Glomerular endothelial cell (primary cell): ENCODE measurements at places on chromosomes 4 and X.

DNA sequence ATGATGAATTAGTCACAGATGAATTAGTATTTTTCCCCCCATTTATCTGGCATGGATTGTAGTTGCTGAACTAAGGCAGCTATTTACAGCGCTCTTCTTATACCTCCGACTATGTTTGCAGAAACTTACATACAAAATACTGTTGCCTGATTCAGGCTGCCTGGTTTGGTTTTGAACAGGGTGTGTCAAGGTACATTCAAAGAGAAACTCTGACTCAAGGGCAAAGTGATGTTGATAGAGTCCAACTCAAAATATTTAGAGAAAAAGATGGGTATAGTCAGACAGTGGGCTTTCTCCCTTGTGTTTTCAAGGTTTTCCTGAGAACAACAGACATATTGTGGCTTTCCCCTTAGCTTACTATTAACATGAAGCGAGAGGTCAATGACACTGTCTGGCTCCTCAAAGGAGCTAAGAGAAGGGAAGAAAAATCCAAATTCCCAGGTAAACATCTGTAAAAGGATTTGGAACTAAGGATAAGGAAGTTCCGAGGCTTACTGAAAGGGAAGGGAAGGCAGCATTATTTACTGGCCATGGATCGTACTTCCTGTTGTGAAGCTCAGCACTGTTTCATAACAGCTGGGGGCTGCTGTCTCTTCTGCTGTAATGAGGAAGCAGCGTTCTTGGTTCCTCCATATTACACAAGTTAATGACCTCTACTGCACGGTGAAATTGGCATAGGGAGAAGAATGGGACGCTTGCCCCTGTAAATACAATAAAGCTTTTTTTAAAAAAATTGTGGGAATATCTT is 30.9 kb downstream of the FAM9C start:
- DNase-seq, result no peak

GRCh38 chrX:8907688-8908087 is 106.5 kb upstream of the FAM9A start:
- DNase-seq, result no peak

DNA sequence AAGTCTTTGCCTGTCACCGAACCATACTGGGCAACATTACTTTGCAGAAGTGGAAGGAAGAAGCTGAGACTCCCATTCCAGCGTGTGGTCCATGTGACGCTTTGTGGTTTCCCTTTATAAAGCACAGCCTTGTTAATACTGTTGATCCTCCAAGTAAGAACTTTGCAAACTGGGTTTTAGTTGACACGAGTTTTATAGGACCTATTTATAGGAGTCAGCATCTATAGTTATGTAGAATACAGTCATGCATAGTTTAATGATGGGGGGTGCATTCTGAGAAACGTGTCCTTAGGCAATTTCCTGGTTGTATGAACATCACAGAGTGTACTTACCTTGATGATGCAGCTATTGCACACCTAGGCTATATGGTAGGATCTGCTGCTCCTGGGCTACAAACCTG is 1879.4 kb upstream of the TENM3 start:
- no peak for DNase-seq

GRCh38 chrX:3445806-3446490 is 99.5 kb upstream of the MXRA5 start:
- no peak for DNase-seq

DNA sequence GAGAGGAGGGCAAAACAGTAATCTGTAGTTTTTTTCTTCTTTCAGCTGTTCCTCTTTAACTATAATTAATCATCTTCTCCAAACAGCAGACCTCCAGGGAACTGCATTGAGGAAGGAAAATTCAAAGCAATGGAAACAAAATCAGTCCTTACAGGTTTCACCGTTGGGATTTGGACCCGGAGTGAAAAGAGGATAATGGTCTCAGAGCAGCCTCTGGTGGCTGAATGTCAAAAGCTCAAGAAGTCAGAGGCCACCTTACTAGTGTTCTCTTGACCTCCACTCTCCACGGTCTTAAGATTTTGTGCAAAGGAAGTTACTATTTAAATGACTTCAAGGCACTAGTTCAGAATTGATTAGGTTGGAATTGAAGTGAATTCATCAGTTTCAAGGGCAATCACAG is 16.0 kb upstream of the MID1 start:
- DNase-seq, result no peak

GRCh38 chrX:38465686-38466085 is 95.7 kb upstream of the TSPAN7 start:
- no peak for DNase-seq

DNA sequence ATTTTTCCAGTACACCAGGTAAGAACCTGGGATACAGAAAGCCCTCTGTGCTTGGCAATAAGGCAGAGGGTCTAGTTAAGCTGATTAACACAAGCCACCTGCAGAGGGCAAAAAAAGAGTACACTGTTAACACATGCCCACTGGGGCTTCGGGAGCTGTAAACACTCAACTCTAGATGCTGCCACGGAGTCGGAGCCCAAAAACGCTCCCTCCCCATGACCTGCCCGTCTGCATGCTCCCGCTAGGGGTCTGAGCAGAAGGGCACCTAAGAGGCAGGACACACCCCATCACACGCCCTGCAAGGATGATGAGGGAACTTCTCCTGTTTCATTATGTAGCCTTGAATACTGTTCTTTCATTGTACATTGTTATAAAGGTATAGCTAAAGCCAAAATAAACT is 715.6 kb upstream of the AADAT start:
- DNase-seq, result no peak

DNA sequence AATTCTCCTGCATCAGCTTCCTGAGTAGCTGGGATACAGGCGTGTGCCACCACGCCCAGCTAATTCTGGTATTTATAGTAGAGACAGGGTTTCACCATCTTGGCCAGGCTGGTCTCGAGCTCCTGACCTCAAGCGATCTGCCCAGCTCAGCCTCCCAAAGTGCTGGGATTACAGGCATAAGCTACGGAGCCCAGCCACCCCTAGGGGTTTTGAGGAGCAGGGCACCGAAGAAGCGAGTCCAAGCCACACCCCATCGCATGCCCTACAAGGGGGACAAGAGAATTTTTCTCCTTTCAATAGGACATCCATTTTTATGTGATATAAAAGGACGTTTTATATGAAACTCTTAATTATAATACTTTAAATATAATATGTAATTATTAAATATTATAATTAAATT is 13.9 kb upstream of the KLF3 start:
- no peak for DNase-seq

DNA sequence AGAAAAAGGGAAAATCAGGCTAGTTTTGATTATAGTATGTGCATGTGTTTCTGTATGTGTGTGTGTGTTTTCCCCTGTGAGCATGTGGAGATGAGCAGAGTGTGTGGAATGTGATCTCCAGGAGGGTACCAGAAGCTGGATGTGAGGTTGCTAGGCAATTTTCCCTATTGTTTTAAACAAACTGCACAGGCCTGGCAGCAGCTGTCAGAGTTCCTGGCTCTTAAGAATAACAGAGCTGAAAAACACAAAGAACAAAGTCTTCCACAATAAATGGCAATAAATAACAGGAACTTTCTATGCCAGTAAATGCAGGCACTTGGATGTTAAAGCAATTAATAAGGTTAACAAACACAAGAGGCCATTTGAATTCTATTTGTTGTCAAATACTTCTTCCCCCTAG is 344.6 kb upstream of the CTSO start:
- no peak for DNase-seq

- DNase-seq, result no peak
These were observed 293.7 kb downstream of the PCDH18 start for GRCh38 chr4:137238456-137239162.

DNA sequence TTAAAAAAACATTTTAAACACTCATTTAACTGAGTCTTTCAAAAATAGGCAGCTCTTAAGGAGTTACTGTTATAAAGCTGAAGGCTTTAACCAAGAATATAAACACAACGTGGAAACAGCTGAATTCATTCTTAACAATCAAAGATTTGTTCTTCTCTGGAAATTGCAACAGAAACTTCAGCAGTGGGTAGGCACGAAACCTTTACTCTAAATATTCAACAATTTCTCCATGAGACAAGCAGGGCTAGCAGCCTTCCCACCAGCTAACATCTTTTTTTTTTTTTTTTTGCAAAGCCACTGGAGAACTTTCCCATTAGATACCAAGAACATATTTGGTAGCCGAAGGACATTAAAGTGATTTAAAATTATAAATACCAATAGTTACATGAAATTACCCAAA is 78.2 kb upstream of the PRSS48 start:
- DNase-seq, result no peak

- no peak for DNase-seq
These were observed 1.9 kb downstream of the CHRNA9 start for GRCh38 chr4:40337051-40337450.

GRCh38 chr4:148445860-148446330 is 3.7 kb upstream of the NR3C2 start:
- DNase-seq, result no peak

- DNase-seq, result no peak
These were observed 74.9 kb upstream of the PDHA2 start for GRCh38 chr4:95764961-95765360.

DNA sequence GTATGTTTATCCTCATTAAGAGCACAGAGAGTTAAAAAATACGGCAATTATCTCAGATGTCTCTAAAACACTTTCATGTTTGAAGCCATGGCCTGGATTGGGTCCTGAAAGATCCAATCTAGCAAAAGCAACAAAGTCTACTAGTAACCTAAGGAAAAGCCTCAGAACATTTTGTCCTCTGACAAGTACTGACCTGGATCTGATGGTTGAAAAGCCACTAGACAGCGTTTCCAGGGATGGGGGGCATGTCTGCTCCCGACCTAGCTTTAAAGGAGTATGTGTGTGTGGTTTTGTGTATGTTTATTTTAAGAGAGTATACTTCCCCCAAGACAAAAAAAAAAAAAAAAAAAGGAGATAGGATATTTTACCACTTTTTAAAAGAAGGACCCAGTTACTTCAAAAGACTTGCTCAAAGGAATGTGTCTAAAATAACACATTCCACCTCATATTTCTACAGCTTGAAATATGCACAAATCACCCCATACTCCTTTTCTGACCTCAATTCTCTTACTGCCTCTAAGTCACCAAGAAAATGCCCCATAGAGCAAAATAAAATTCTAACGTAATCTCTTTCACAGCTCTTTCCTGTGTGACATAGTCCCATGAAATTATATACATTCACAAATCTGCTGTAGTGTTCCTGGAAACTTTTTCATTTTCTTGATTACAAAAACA is 189.0 kb upstream of the TTC29 start:
- DNase-seq, result no peak

DNA sequence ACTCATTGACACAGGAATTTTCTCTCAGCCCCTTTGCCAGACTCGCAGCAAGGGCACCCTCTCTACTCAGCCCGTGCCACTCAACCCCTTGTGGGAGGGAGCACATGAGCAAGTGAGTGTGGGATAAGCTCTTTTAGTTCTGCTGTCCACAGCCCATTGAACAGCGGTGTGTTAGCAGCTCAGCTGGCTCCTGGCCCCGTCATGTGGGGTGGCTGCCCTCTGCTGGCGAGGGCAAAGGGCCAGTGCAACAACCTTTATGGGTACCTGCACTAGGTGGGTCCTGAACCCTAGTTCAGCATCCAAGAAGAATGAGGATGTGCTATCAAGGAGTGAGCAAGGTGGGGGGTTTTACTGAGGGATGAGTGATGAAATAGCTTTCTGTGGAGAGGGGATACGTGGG is 85.0 kb upstream of the ZNF81 start:
- DNase-seq, result no peak

DNA sequence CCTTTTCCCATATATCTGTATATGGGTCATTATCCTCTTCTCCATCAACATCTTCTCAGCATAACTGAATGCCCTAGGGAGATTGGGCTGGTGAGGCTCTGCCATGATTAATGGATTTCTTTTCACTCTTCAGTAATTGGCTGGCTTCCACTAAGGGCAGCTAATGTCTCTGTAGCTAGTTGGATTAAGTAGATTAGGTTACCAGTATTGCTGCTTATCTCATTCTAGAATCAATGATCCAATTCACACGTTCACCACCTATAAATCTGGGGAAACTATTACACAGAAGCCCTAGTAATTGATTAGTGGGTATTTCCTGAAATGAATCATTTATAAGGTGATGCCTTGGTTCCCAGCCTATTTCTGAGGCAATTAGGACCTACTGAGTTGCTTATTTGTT is 94.8 kb downstream of the KDR start:
- DNase-seq, result no peak

DNA sequence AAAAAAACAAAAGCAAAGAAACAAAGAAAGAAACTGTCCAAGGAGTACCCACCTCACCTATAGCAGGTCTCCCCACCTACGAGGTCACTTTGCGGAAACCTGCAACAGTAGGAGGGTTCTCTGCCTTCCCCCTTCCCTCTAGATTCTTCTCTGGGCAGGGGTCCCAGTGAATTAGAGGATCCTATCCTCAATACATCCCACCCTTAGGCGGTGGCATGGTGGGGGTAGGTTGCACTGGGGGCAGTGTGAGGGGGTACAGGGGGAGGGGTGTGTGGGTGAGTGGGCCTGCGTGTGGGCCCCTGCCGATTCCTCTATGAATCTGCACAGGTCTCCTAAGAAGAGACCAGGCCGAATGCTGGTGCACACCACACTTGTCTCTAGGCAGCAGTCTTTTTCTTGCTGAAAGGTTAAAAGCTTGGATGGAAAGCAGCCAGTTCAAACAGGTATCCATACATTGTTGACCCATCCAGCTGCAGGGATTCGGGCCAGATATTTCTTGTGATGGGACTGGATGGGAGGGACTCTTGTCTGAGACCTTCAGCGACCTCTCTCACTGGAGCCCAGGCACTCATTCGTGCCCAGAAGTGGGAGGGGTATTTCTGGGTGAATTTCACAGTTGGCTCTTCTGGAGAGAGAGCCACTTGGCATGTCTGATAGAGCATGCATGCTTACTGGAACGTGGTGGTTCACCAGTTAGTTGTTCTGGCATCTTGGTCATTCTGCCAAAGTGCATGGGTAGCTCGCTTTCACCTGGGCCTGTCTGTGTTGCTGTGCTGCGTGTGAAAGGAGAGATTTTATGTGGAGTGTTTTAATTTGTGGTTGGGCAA is 65.6 kb downstream of the NBDY start:
- no peak for DNase-seq

GRCh38 chr4:54423066-54423465 is 194.0 kb downstream of the PDGFRA start:
- DNase-seq, result no peak

DNA sequence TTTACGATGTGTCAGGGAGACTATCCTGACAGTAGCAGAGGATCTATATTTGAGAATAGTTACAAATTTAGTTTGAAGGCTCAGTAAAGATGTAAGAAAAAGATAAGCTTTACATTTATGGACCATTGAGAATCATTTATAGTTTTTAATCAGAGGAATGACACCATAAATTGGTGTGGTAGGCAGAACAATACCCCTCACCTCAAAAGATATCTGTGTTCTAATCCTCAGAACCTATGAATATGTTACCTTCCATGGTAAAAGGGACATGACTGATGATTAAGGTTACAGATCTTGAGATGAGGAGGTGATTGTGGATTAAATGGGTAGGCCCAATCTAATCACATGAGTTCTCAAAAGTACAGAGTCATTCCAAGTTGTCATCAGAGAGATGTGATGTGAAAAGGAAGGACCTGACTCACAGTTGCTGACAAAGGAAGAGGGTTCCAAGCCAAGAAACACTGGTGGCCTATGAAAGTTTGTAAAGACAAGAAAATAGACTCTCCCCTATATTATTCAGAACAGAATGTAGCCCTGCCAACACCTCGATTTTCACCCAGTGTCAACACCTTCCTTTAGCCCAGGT is 27.0 kb downstream of the EREG start:
- DNase-seq, result no peak

- DNase-seq, result no peak
These were observed 317.3 kb downstream of the HS3ST1 start for GRCh38 chr4:11111370-11111769.
